ENCODE measurements at places on chromosomes 7 and 10.
A peak's percentile ranks its signal among the peaks of the same experiment; 100 is the strongest.

- DNase-seq, result no peak
These were observed 27.1 kb downstream of the KLF6 start for GRCh38 chr10:3757638-3758490.

GRCh38 chr7:152103691-152104090, 78.2 kb downstream of the GALNT11 start:
- DNase-seq, result no peak

DNA sequence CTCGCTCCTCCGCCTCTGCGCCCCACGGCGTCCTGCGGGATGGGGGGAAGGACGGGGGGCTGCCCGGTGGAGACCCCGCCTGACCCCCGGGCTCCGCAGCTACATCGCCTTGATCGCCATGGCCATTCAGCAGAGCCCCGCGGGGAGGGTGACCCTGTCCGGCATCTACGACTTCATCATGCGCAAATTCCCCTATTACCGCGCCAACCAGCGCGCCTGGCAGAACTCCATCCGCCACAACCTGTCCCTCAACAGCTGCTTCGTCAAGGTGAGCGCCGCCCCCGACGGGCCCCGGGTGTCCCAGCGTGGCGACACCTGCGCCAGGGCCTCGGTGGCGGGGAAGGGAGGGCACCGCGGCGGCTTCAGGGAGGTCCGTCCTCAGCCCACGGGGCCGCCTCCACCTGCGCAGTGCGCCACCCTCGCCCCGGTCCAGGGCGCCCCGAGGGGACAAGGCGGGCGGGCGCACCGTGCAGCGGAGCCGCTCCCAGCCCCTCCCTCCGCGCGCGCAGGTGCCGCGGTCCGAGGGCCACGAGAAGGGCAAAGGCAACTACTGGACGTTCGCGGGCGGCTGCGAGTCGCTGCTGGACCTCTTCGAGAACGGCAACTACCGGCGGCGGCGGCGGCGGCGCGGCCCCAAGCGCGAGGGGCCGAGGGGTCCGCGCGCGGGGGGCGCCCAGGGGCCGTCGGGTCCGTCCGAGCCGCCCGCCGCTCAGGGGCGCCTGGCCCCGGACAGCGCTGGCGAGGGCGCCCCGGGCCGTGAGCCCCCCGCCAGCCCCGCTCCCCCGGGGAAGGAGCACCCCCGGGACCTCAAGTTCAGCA, 793 bp downstream of the FOXL3 start:
- peak; percentile 38 for DNase-seq

DNA sequence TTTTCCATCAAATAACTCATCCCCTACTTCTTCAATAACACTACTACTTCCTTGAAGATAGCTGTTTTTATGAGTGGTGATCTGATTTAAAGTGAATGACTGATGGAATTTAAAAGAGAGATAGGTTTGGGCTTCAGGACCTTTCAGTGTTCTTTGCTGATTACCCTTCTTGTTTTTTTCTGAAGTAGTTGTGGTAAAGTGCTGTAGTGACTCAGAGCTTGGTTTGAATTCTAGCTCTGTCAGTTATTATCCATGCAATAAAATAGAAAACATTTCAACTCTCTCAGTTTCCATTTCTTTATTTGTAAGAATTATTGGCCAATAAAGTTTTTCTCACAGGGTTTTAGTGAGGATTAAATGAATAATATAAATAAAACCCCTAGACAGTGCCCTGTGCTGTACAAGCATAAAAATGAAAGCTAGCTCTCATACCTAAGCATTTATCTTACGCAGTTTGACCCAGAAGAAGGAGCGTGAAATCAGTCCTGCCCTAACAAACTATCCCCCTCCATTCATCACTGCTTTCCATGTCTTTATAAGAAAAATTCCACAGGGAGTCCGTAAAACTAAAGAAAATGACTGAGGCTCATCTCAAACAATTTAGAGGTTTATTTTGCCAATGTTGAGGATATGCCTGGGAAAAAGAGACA, 25.1 kb upstream of the AKAP9 start:
- no peak for DNase-seq

DNA sequence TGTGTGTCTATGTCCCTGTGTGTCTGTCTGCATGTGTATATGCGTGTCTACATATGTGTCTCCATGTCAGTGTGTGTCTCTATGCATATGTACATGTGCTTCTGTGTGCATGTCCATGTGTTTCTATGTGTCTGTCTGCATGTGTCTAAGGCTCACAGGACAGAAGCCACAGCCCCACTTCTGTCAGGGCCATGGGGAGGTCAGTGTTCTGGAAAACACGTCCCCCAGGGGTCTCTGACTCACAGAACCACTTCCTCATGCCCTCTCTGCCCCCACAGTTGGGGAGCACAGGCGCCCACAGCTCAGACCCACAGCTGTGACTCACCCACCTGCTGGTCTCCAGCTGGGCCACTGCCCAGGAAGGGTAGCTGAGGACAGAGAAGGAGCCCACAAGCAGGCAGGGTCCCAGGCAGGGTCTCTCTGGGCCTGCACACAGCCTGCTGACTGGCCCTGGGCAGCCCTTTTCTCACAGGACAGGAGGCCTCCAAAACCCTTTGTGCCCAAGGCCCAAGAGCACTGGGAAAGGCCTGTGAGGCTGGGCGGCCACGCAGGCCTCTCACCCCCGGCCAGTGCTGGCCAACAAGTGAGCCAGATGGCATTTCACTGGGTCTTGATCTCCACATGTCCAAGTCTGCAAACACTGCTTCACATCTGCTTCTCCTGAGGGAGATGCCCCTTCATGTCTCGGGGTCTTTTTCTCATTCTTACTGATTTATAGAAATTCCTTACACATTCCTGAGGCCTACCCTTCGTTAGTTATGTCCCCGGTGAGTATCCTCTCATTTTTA, 102.9 kb upstream of the FAM20C start:
- DNase-seq, result no peak

- no peak for DNase-seq
These were observed 324.1 kb upstream of the LRRN3 start for GRCh38 chr7:110766864-110767263.

DNA sequence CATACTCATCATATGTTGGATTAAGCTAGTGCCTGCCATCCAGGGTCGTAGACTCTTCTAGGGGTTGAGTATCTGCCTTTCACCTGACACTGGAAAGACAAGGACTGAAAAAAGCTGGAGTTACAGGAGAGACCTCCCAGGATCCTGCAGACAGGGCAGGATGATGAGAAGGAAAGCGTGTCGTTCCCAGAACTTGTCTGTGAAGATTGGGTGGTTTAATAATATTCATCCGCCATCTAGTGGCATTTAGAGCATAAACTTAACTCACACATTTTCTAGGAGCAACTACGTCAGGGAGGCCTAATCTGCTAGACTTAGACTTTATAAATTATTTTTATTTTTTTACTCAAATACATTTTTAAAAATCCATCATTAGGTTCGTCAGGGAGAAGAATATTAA, 59.6 kb downstream of the ADRB1 start:
- DNase-seq, result no peak

DNA sequence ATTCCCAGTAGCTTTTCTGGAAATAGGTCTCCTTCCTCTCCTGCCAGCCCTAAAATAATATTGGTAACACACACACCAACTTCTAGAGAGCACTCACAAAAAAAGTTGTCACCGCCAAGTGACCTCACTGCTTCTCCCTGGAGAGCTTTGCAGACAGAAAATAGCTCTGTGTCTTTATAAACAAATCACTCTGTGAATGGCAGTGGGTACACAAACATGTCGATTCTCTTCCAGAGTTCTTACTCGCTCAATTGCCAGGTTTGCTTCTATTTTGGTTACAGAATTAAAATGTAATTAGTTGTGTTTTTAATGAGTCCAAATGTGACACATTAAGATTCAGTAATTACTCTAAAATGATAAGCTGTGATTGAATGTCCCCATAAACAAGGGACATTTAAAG, 649.2 kb upstream of the C7orf33 start:
- no peak for DNase-seq

- no peak for DNase-seq
These were observed 10.0 kb downstream of the ZNF800 start for GRCh38 chr7:127382301-127383085.
